Thoracic aorta endothelial cell (primary cell): ENCODE measurements at places on chromosomes 5 and 9. TPM values are rescaled to one million over a fixed set of nuclear protein-coding genes. Genes with fewer than 3 reads are reported as not detected.

Gene SPINK6
- total RNA-seq = not detected in 2 replicates

Gene GCNT1
- 13.4 and 15.8 TPM in 2 replicates for total RNA-seq

Gene UBTD2
- total RNA-seq = 26.2 and 30.2 TPM in 2 replicates

Gene TIMD4
- total RNA-seq = not detected in 2 replicates

Gene LHX6
- total RNA-seq = under 0.01 and 0.29 TPM in 2 replicates

Gene NR5A1
- not detected in 2 replicates for total RNA-seq
